ENCODE measurements at places on chromosomes 1 and 21. TPM values are rescaled to one million over a fixed set of nuclear protein-coding genes. Genes with fewer than 3 reads are reported as not detected.

DNA sequence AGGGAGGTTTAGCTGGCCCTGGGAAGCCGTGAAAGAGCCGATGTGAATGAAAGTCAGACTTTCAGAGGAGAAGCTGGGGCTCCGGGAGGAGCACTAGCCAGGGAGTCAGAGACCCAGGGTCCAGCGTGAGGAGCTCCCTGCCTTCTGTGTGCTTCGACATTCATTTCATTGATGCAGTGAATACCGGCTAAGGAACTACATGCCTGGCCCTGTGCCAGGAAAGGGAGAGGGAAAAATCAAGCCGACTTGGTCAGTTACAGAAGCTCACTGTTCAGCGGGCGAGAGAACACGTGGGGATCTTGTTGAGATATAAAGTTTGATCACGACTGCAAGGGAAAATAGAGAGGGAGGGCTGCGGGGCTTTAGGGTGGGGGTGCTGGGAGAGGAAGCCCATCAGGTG is 76.7 kb upstream of the RUNX3 start:
- DNase-seq, result no peak
- H3K4me1 ChIP-seq, result peaks cover 76% of the 10 kb centered on the region
- no peaks in the 10 kb centered on the region for H3K27me3 ChIP-seq
- H3K4me3 ChIP-seq, result no peak overlapping the region
- peak overlapping the region; percentile 30 for H3K27ac ChIP-seq
- H3K36me3 ChIP-seq, result peaks cover 13% of the 10 kb centered on the region

DNA sequence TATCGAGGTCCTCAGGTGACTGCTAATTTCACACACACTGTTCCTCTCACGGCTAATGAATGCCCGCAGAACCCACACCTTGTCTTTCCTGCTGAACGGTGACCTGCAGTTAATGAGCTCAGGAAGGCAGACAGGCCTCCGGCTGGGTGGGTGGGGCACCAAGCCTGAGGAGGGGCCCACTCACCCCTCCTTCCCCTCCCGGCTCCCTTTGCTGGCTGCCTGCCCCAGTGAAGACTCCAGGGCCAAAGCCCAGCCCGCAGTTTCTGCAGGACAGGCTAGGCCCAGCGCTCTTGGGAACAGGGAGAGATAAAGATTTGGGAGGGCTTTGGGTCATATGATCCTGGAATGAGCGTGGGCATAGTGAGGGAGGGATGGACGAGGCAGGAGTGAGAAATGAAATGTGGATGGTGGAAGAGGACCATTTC is 26.4 kb downstream of the FOXO6 start:
- H3K4me3 ChIP-seq, result no peak overlapping the region
- peaks cover 5% of the 10 kb centered on the region for H3K4me1 ChIP-seq
- H3K36me3 ChIP-seq, result no peaks in the 10 kb centered on the region
- DNase-seq, result no peak

GRCh38 chr1:9883585-9884449 is 26.3 kb downstream of the CTNNBIP1 start:
- no peak overlapping the region for H3K4me3 ChIP-seq
- H3K27me3 ChIP-seq, result no peaks in the 10 kb centered on the region
- no peaks in the 10 kb centered on the region for H3K36me3 ChIP-seq
- H3K4me1 ChIP-seq, result peaks cover 16% of the 10 kb centered on the region
- no peak for DNase-seq
- H3K27ac ChIP-seq, result no peak overlapping the region

- H3K27me3 ChIP-seq, result no peaks in the 10 kb centered on the region
- no peak overlapping the region for H3K4me3 ChIP-seq
- H3K4me1 ChIP-seq, result no peaks in the 10 kb centered on the region
- DNase-seq, result no peak
Measured at GRCh38 chr21:26888256-26888655, 43.0 kb upstream of the ADAMTS1 start.

DNA sequence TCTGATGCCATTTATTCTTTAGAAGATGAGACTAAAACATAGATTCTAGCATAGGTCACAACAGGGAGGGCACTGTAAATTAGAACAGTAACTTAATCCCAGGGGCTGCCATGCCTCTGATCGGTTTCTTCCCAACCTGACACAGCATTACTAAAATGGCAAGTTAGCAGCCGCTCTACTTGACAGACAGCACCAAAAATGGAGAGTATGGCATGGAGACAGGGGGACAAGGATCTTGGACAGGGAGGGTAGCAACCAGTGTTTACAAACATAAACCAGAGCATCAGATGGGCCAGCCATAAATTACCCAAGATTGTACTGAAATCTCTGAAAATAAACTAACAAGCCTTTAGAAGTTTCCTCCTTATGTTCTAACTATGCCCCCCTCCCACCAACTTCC is 5.9 kb downstream of the DUSP10 start:
- H3K4me1 ChIP-seq, result peaks cover 49% of the 10 kb centered on the region
- DNase-seq, result no peak
- H3K36me3 ChIP-seq, result peaks cover 27% of the 10 kb centered on the region
- H3K4me3 ChIP-seq, result no peak overlapping the region

XCL2 gene
- 136 TPM for total RNA-seq

C4BPB gene
- 1.6 TPM for total RNA-seq

DNA sequence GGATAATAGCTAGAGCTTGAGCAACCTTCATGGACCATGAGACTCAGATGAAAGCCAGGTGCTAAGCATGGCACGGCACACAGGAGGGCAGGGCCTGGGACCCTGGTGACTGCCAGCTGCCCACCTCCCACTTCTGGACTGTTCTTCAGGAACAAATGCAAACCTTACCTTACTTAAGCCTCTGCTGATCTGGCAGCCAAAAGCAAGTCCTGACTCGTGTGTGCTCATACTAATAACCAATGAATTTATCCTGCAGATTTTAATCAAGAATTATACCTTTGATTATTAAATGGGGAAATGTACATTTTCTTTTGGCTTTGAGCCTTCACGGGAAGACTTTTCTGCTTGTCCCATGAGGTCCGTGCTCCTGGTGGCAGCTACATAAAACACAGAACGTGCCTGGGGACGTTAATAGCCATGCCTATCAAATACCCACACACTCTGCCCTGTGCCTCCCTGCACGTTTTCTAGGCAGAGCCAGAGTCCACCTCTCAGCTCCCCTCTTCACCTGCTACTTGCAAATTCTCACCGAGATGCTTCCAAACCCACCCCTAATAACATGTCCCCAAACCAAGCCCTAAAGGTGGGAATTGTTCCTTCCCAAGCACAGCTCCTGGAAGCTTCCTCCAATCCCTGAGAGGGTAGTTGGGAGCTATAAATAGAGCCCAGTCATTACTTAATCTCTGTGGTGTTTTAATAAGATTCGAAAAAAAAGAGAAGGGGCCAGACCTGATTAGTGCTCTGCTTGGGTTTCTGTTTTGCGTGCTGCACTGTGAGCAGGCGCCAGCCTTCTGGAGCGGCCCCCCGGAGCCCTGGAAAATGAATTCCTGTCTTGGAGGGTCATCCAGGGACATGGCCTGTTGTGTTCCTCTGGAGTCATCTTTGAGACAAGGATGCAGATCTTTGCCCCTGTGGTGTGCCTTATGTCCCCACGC is 33.5 kb downstream of the SLC1A7 start:
- DNase-seq, result no peak
- no peak overlapping the region for H3K27ac ChIP-seq
- no peaks in the 10 kb centered on the region for H3K36me3 ChIP-seq

DNA sequence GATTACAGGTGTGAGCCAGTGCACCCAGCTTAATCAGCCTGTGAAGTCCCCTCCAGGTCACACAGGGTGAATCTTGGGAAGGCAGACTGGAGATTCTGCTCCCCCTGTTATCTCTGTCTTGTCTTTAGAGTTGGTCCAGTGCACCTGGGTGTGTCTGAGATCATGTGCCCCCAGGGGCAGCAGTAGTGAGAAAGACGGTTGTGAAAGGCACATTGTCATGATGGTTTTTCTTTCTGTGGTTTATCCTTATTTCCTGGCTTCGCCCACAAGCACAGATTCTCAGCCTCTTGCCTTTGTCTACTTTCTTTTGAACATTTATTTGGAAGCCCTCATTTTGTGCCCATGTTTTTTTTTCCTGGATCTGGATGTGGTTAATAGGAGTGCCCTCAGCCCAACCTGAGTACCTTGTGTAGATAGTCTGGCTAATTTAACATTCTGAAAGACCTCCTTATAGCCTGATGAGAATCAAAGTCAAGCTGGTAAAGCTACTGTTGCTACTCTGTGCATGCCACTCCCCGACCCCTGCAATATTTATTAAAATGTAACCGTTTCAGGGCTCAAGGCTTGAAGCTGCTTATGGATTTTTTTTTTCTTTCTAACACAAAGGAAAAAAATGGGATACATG is 23.7 kb downstream of the UCK2 start:
- H3K27me3 ChIP-seq, result no peaks in the 10 kb centered on the region
- H3K4me3 ChIP-seq, result no peak overlapping the region
- no peak for DNase-seq

FMO2 gene
- total RNA-seq, result not detected

GRCh38 chr1:30838996-30839395 is 69.6 kb downstream of the SDC3 start:
- no peaks in the 10 kb centered on the region for H3K4me1 ChIP-seq
- no peak for DNase-seq
- peaks cover 27% of the 10 kb centered on the region for H3K27me3 ChIP-seq

SLFNL1 gene
- 0.08 TPM for total RNA-seq

ATP1A2 gene
- total RNA-seq, result not detected

DNA sequence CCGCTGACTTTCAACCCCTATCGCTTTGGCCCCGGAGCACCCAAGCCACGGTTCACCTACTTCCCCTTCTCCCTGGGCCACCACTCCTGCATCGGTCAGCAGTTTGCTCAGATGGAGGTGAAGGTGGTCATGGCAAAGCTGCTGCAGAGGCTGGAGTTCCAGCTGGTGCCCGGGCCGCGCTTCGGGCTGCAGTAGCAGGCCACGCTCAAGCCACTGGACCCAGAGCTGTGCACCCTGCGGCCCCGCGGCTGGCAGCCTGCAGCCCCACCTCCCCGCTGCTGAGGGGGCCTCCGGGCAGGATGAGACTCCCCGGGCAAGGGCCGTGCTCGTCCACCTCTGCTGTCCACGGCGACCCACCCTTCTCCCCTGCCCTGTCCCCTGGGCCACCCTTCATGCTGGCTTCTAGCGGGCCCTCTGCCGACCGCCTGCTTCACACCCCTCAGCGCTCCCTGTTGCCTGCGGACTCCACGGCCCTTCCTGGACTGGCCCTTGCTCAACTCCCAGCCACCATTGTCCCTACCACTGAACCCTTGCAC is 92.2 kb upstream of the TRABD2B start:
- no peak overlapping the region for H3K4me3 ChIP-seq
- no peaks in the 10 kb centered on the region for H3K36me3 ChIP-seq
- H3K4me1 ChIP-seq, result peaks cover 3% of the 10 kb centered on the region
- no peak overlapping the region for H3K27ac ChIP-seq
- no peak for DNase-seq

GRCh38 chr1:67674260-67675011 is 10.6 kb upstream of the GADD45A start:
- H3K27ac ChIP-seq, result peak overlapping the region; percentile 68
- peak overlapping the region; percentile 61 for H3K4me3 ChIP-seq
- peaks cover 3% of the 10 kb centered on the region for H3K27me3 ChIP-seq
- H3K36me3 ChIP-seq, result no peaks in the 10 kb centered on the region

SLC6A9 gene
- 13.5 TPM for total RNA-seq

CASZ1 gene
- total RNA-seq, result 2.2 TPM

DNA sequence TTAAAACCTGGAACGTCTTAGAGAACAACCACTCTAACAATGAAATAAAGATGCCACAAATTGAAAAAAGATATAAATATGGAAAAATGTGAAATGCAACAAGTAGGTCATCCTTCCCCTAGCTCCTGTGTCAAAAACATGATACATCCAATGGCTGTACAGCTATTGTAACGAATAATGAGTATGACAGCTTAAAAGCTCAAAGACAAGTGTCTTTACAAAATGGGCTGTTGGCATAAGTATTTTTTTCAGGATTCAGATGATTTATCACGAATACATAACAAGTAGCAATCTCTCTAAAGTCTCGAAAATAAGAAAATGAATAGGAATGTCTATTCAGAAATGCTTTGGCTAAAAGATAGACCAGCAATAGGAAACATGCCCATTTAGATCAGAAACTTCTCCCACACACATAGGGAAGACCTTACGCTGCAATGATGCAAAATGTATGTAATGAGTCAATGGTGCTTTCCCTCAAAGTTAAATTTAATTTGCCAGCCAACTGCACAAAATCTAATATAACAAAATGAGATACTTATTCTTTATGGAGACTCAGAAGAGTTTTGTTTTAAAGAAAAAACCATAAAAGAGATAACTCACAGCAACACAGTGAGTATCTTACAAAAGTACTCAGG is 8.3 kb downstream of the TGFBR3 start:
- peak overlapping the region; percentile 91 for H3K27ac ChIP-seq
- H3K27me3 ChIP-seq, result peaks cover 7% of the 10 kb centered on the region
- H3K4me1 ChIP-seq, result peaks cover 59% of the 10 kb centered on the region
- peak; percentile 12 for DNase-seq
- H3K36me3 ChIP-seq, result peaks cover 3% of the 10 kb centered on the region

GRCh38 chr1:58941471-58942289 is 157.8 kb upstream of the JUN start:
- no peak overlapping the region for H3K4me3 ChIP-seq
- H3K27me3 ChIP-seq, result no peaks in the 10 kb centered on the region
- H3K36me3 ChIP-seq, result no peaks in the 10 kb centered on the region
- DNase-seq, result no peak
- peak overlapping the region; percentile 71 for H3K27ac ChIP-seq
- H3K4me1 ChIP-seq, result peaks cover 57% of the 10 kb centered on the region

All from activated naive CD8-positive, alpha-beta T cell treated with anti-CD3 and anti-CD28 coated beads for 36 hours (primary cell).